MCF 10A (cell line): ENCODE measurements at places on chromosomes 6 and 20.

DNA sequence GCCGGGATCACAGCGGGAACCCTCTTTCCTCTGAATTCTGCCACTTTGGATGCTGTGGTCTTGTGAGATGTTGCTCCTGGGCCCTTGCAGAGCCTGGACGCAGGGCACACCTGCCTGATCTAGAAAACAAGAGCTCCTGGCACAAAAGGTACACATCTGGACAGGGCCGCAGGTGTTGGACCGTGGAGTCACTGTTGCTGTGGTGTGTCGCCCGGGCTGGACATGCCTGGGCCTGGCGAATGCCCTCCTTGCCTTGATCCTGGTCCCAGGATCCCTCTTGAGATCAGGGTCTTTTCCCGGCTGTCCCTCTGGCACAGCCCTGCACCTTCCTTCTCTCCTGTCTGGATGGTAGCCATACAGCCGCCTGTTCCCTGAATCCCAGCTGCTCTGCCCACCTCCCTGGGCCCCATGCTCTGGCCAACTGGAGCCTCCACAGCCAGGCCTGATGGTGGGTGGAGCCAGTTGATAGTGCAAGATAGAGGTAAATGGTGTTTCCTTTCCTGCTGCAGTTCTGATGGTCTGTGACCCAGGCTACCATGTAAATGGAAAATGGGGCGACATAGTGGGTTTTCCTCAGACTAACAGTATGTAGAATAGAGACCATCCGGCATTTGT is 5.0 kb downstream of the FOXP4 start:
- no peak for DNase-seq

GRCh38 chr6:36263390-36264000 is 6.4 kb upstream of the PNPLA1 start:
- no peak for DNase-seq

- DNase-seq: peak; percentile 84
These were observed 208.1 kb downstream of the UTRN start for GRCh38 chr6:144493035-144493910.

DNA sequence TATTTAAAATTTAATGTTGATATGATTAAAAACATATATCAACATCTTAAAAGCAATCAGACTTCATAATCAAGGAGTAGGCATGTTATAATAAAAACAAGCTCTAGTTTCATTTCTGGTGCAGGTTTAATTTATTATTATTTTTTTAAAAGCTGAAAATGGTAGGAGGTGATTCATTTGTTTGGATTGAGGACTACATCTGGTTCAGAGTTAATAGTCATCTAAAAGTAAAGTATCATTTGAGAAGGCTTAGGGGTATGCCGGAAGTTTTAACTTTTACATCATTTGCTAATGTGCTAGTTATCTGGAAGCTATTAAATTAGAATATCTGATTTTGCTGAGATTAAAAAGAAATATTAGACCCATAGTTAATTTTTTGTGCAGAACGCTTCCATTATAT is 169.5 kb upstream of the LAMA2 start:
- no peak for DNase-seq

- no peak for DNase-seq
These were observed 21.2 kb upstream of the CDKN1A start for GRCh38 chr6:36657271-36657670.

DNA sequence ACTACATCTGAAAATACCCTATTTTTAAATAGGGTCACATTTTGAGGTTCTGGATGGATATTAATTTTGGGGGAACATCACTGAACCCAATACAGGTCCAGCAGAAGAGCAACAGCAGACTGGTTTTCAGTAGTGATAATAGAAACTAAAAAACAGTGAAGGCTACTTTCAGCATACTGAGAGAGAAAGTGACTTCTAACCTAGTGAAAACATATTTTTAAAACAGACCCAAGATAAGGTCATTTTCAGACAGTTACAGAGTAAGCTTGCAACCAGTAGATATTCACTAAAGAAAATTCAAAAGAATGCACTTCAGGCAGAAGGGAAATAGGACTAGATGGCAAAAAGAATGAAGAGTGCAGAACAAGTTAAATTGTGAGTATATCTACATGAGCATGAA is 42.0 kb upstream of the TMEM244 start:
- no peak for DNase-seq

DNA sequence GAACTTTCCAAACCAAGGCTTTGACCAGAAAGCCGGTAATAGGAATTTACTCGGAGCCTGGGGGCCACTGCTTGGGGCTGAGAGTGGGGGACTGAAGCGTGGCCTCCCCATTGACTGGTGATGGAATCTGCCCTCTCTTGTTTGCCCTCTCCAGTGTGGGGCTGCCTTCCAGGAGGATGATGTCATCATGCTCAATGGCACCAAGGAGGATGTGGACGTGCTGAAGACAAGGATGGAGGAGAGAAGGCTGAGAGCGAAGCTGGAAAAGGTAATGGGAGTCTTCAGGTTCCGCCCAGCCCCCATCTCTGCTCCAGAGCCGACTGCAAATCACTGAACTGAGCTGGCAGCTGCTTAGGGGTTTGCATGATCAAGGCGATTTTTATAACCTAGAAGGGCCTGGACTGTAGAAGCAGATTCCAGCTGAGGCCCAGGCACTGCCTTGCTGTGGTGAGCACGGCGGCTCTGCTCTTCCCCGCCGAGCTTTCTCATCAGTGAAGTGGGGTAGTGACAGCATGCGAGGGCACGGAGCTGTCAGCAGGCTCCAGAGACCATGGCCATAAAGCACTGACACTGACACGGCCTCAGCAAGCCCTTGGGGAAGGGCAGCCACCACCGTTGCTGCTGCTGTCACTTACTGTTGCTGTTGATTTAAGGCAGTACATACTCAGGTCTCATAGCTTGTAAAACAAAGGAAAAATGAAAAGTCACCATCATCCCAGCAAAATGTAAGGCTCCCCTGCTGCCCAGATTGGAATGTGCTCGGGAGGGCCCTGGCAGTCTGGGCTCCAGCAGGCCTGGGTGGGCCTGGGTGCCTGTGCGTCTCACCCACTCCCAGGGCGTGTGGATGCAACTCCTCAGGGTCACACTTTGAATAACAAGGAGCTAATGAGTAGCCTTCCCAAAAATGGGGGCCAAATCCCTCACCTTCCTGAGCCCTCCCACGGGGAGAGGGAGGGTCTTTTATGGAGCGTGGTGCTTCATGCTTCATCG is 11.1 kb upstream of the FAM209A start:
- DNase-seq: no peak

GRCh38 chr20:38935967-38936407 is 9.8 kb downstream of the FAM83D start:
- peak; percentile 22 for DNase-seq
